Iris pigment epithelial cell (primary cell): ENCODE measurements at places on chromosomes 5 and 9.
A peak's percentile ranks its signal among the peaks of the same experiment; 100 is the strongest.

- DNase-seq = peak; percentile 97
Measured at GRCh38 chr5:172801179-172801671, 30.2 kb upstream of the DUSP1 start.

DNA sequence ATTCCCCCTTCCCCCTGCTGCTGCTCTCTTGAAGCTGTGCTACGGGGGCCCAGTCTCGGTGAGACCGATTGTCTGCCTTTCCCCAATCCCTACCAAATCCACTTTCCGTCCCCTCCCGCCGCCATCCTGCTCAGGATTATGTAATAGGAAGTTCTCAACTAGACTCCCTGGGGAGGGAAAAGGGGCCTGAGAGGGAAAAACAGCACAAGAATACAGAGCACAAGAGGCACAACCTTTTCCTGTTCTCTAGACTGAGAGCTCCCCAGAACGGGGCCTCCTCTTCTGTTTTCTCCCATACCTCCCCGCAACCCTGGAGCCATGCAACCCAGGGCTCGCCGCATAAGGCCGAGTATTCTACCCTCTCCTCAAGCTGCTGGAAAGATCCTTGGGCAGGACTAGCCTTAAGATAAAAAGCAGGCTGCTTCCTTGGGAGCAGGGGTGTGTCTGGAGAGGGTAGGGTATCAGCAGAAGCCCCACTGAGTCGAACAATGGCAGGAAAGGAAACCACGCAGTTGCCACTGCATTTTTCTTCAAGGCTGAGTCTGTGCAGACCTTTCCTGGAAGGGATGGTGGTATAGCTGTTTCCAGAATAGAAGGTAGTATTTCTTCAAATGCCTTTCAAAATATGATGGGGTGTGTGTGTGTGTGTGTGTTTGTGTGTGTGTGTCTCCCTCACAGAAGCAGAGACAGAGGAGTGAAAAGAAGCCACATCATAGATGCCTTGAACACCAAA, 12.9 kb downstream of the MYORG start:
- DNase-seq = no peak

DNA sequence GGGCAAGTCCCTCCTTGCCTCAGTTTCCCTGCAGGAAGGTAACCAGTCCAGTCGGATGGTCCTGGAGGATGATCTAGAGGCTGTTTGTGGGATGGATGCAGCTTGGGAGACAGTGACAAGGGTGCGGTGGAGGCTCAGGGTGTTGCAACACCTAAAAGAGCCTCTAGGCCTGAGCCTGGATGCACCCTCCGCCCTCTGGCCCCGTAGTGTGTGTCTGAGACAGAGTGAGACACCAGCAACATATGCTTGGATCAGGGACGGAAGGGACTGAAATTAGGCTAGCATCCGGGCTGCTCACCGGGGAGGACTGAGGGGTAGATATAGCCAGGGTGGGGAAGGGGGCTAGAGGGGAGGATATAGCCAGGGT, 1.1 kb downstream of the CRAT start:
- peak; percentile 21 for DNase-seq

DNA sequence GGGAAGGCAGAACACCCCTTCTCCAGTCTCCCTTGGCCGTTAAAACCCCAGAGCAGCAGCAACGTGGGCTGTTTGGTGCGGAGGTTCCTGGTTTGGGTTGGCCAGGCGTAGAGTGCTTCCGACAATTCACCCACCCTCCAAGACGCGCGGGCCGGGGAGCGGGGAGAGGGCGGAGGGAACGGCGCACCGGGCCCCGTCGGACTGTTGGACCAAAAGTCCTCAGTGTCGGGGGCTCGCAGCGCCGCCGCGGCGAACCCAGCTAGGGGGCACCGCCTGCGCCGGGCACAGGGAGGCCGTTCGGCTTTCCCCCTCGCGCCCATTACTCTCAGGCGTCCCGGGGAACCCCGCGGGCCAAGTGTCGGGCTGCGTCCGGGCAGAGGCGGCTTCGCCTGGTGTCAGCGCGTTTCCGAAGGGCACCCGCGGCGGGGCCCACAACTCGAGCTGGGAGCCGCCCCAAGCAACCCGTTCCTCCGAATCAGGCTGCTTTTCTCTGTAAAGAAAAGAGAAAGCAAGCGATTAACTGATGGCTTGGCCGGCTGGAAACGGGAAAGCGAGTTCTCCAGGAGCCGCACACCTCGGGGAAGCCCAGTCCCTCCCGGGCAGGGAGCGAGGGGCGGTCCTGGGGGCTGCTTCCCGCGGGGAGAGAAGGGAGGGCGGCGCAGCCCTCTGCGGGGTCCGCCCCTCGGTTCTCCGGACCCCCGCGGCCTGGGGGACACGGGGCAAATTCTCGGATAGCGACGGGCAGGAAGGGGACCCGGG, 145.5 kb downstream of the ERCC6L2 start:
- DNase-seq = peak; percentile 23

DNA sequence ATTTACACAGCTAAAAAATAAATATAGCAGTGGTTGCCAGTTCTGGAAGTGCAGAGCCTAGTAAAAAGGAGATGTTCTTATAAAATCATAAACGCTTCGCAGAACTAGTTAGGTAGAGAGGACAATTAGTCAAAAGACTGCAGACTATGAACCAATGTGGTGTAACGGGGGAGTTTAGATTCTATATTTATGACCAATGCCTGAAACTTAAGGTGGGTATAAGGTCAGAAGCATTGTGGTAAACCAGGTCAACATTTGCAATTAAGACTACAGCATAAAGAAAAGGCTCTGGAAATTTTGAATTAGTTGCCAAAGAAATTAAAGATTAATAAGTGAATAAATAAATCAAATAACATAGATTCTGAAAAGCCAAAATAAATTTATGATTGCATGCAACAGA, 370.4 kb downstream of the PRDM9 start:
- DNase-seq = no peak
